ENCODE measurements at places on chromosomes 7 and 10. TPM values are rescaled to one million over a fixed set of nuclear protein-coding genes. Genes with fewer than 3 reads are reported as not detected.

Gene SLC26A3
- not detected for total RNA-seq

Gene SPRN
- total RNA-seq = not detected

Gene ENKUR
- total RNA-seq = not detected

Gene GPR85
- total RNA-seq = not detected

Gene GRM3
- not detected for total RNA-seq

Gene ZPBP
- total RNA-seq = not detected

DNA sequence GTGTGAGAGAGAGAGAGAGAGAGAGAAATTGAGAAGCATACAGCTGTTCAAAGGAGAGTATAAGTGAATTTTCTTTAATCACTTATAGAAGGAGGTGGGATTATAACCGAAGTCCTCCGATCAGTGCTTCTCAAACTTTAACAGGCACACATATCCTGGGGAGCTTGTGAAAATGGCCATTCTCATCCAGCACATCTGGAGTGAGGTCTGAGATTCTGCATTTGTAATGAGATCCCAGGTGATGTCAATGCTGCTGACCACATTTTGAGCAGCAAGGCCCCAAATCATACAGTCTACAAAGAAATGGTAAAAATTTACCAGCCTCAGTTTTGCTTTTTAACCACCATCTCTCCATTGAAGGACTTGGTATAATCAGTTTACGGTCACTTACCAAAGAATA lies 219.0 kb downstream of the PTEN start:
- H3K27ac ChIP-seq = no peak overlapping the region
- no peak for DNase-seq
- no peaks in the 10 kb centered on the region for H3K4me1 ChIP-seq
- no peak overlapping the region for H3K4me3 ChIP-seq
- no peaks in the 10 kb centered on the region for H3K36me3 ChIP-seq
- peaks cover 9% of the 10 kb centered on the region for H3K27me3 ChIP-seq

DNA sequence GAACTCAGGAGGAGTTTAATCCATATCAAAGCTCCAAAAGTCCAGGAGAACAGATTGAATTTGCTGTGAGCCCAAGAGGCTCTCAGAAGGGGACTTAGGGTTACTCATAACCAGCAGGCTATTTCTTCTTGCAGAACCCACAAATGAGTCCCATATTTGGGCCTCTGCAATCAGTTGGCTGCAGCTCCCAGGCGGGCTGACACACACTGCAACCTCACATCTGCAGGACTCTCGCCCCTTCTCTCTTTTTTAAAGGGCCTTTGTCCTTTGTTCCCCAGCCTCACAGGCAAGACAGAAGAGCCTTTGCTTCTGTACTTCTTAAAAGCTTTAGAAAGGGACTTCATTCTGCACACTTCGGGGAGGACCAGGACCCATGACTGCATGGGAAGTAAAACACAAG lies 26.7 kb downstream of the CREB3L2 start:
- peaks cover 3% of the 10 kb centered on the region for H3K36me3 ChIP-seq
- H3K27ac ChIP-seq = no peak overlapping the region
- DNase-seq = no peak

DNA sequence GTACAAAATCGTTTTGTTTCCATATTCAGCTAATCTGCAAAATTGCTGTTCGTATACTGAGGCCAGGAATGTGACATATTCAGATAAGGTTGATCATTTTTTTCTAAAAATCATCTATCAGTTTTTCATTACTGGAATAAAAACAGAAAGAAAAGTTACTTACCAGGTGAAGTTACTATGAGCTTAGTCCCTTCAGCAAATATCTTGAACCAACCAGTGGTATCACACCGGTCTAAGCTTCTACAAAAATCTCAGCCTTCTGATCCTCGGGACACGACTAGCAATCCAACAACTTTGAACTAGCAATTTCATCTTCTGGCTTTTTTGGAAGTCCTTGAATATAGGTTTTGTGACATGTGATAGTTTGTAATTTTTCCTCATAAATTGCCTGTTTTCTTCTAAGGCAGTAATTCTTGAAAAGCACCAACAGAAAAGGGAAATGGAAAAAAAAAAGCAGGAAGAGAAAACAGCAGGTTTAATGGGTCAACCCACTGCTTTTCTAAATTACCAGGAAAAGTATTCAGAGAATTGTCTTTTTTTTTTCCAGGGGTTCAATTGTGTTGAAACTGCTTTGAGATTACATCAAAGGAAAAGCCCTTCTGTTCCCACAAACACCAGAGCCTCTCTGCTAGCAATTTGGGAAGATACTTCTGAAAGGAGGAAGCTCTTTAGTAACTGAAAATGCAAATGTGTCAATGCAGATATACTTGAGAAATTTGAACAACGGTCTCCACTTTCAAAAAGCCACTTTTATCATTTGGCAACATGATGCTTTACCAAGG lies 2.9 kb upstream of the TARP start:
- no peaks in the 10 kb centered on the region for H3K27me3 ChIP-seq
- H3K4me1 ChIP-seq = no peaks in the 10 kb centered on the region
- no peak for DNase-seq
- H3K4me3 ChIP-seq = peak overlapping the region; percentile 54
- H3K36me3 ChIP-seq = no peaks in the 10 kb centered on the region

DNA sequence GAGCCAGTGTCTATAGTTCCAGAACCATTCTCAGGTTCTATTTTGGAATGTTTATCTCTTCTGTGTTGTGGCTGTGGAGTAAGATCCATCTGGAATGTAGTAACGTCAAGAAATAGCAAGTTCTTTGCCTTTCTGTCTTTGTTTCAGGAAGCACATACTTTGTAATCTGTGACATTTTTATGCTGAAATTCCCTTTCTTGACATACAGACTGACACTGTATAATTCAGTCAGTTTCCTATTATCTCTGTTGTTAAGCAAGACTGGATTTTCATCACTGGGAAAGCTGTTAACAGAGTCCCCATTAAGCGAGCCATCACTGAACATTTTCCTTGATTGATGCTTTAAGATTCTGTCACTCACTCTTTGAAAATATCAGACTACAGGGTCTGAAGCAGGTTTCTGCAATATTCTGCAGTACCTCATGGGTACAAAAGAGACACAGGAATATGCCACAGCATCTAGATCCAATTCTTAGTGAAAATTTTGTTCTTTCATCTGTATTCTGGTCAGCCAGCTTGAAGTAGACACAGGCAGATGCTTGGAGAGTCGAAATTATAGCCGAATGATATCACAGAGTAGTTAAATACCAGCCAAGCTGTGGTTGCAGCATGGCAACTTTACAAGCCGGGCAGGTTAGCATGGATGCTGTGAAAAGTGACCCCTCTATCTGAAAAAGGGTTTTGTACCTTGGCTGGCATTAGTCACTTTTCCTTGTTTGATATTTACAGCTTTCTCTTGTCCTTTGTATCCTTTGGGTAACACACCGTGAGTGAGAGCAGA lies 62.6 kb downstream of the CACNB2 start:
- peaks cover 9% of the 10 kb centered on the region for H3K4me1 ChIP-seq
- peaks cover 3% of the 10 kb centered on the region for H3K27me3 ChIP-seq
- no peaks in the 10 kb centered on the region for H3K36me3 ChIP-seq
- no peak overlapping the region for H3K27ac ChIP-seq
- H3K4me3 ChIP-seq = no peak overlapping the region

DNA sequence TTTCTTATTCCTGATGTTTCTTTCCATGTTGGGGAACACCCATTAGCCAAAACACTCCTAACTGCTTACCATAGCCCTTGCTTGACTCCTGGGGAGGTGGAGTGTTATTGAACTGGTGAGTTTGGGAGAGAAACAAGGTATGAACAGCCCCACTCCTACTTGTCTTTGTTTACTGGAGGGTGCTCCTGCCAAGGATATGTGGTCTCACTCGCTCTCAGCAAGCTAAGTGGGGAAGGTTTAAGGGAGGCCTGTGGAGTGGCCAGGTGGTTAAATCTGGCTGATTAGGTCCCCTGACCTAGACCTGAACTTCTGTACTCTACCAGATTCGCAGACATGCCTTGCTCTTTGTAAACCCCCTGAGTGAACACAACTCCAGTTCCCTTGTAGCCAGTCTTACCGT lies 300.1 kb downstream of the PTEN start:
- peaks cover 6% of the 10 kb centered on the region for H3K4me1 ChIP-seq
- H3K27ac ChIP-seq = no peak overlapping the region
- no peaks in the 10 kb centered on the region for H3K27me3 ChIP-seq
- DNase-seq = no peak
- peaks cover under 1% of the 10 kb centered on the region for H3K36me3 ChIP-seq

DNA sequence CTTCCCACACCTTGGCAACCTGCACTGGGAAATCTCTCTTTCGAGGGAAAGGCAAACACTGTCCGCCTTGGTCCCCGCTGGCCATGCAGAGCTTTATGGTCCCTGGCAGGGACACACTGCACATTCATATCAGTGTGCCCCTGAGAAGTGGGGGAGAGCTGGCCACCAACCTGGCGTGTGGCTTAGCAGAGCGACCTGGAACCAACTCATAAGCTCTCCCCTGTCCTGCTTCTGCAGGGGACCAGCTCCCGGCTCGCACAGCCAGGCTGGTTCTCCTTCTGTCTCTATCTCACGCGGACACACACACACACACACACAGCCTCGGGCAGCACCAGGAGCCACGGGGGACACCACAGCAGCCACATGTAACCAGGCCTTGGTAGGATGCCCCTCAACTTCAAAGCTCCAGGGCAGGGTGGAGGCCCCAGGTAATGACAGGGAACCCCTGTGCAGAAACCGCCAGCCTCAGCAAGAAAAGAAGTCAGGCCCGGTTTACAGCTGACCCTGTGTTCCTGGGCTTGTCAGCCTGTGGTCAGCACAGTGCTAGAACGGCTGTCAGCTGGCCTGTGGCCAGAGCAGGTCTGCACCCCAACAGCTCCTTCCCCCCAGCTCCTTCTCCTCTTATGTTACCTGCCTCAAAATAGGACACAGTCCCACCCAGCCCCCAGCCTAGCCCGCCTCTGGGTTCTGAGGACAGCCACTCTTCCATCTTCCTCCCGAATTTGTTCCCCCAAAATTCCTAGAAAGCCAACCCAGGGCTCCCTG lies 69.3 kb downstream of the OAT start:
- H3K4me1 ChIP-seq = peaks cover 3% of the 10 kb centered on the region
- no peak overlapping the region for H3K4me3 ChIP-seq
- DNase-seq = no peak
- H3K36me3 ChIP-seq = no peaks in the 10 kb centered on the region

- no peak overlapping the region for H3K27ac ChIP-seq
- no peaks in the 10 kb centered on the region for H3K4me1 ChIP-seq
- H3K4me3 ChIP-seq = no peak overlapping the region
These were observed 340.8 kb upstream of the PODXL start for GRCh38 chr7:131897016-131897789.

- peaks cover 57% of the 10 kb centered on the region for H3K4me1 ChIP-seq
- H3K27ac ChIP-seq = peak overlapping the region; percentile 75
- peaks cover 96% of the 10 kb centered on the region for H3K36me3 ChIP-seq
- no peaks in the 10 kb centered on the region for H3K27me3 ChIP-seq
- no peak for DNase-seq
- no peak overlapping the region for H3K4me3 ChIP-seq
These were observed 42.4 kb downstream of the IL2RA start for GRCh38 chr10:6019796-6020195.

DNA sequence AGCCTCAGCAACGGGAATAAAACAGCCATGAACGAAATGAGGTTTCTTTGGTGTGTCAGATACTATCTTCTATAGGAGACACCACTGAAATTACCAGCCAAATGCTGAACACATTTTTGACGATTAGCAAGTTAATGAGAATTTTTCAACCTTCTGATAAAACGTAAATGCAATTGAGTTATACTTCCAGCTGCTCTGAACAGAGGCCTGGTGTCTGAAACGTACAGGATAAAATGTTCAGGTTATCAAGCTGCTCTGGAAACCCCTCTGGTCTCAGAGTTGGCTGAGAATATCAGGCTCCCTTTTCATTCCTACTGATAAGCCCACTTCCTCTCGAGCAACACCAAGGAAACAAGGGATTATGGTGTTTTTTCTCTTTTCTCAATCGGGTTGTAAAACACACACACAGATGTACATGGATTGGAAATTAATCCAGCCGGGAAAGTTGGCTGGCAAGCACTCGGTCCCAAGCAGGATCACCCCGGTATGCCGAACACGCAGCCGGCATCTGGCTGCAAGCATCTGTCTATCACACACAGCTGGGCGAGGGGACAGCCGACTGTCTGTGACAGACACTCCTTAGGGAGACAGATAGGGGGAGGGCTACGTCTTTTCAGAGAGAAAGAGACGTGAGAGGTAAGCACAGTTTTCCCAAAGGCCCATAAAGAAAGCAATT lies 171.8 kb downstream of the PRKAG2 start:
- H3K27ac ChIP-seq = no peak overlapping the region
- peaks cover 2% of the 10 kb centered on the region for H3K4me1 ChIP-seq
- H3K4me3 ChIP-seq = no peak overlapping the region

DNA sequence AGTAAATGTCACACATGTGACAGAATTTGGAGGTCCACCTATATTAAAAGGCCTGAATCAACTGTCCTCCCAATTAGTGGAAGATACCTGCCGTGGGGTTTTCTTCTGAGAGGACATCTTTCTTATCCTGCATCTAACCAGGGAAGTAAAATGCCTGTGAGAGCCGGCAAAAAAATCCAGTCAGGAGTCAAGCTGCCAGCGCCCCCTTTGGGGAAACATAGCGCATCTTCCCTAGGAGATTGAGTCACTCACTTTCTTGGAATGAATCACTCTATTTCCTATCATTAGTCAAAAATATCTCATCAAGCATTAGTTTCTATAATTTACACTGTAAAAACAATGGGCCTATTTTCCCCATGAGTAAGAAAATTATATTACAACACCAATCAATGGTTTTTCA lies 66.4 kb upstream of the ANK3 start:
- DNase-seq = no peak
- no peaks in the 10 kb centered on the region for H3K27me3 ChIP-seq
- H3K27ac ChIP-seq = no peak overlapping the region
- no peak overlapping the region for H3K4me3 ChIP-seq
- peaks cover 20% of the 10 kb centered on the region for H3K4me1 ChIP-seq
- no peaks in the 10 kb centered on the region for H3K36me3 ChIP-seq

DNA sequence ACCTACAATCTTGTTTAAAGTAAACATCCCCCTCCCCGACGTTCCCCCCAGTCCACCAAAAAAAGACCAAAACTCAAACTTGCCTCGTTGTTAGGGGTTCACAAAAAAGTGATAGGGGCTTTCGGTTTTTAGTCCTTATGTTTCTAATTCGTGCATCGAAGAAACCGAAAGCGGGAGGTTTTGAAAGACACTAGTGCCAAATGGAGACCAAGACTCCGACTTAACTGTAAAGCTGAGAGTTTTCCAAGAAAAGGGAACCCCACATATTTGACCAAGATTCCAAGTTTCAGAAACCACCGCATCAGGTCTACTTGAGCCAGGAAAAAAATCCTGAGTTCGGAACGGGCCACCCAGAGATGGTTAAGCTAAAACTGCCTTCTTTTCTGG lies 534 bp downstream of the PSMA2 start:
- peaks cover 45% of the 10 kb centered on the region for H3K36me3 ChIP-seq
- H3K27me3 ChIP-seq = no peaks in the 10 kb centered on the region
- DNase-seq = no peak
- H3K4me3 ChIP-seq = peak overlapping the region; percentile 100
